Cerebellar cortex (tissue), 1 donor: ENCODE measurements at places on chromosomes 16 and 17.

GRCh38 chr16:82042144-82042543 is 7.1 kb downstream of the HSD17B2 start:
- no peak for DNase-seq

DNA sequence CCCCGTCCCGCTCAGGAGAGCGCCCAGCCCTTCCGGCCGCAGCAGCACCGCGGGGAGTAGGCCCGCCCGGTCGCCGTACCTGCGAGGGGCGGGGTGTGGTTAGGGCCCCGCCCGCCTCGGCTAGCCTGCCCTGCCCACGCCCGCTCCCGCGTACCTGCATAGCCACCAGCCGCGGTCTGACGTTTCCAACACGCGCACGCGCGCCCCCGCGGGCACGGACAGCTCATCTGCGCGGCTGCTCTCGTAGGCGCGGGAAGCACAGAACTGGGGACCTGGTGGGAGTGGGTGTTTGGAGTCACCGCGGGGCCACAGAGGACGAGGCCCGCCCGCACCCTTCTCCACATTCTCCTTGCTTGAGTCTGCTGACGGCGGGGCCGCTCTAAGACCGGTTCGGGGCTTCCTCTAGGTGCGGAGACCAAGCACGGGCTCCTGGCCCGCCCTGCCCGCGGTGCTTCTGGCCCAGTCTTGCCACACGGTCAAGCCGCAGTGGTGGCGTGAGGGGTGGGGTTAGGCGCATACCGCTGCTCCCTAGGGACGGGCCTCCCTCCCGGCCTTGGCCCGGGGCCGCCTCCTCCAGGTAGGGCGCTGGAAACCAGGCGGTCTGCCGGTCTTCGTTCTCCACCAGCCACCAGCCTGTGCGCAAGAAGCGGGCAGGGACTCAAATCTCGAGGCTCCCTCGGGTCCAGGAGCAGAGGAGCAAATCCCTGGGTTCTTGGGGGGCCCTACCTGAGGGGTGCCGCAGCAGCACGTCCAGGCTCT is 1.8 kb downstream of the NOXO1 start:
- DNase-seq: peak; percentile 60

- DNase-seq: no peak
Measured at GRCh38 chr16:14004031-14004728, 66.9 kb upstream of the MRTFB start.

- DNase-seq: no peak
Measured at GRCh38 chr17:55354941-55355340, 66.7 kb downstream of the MMD start.

DNA sequence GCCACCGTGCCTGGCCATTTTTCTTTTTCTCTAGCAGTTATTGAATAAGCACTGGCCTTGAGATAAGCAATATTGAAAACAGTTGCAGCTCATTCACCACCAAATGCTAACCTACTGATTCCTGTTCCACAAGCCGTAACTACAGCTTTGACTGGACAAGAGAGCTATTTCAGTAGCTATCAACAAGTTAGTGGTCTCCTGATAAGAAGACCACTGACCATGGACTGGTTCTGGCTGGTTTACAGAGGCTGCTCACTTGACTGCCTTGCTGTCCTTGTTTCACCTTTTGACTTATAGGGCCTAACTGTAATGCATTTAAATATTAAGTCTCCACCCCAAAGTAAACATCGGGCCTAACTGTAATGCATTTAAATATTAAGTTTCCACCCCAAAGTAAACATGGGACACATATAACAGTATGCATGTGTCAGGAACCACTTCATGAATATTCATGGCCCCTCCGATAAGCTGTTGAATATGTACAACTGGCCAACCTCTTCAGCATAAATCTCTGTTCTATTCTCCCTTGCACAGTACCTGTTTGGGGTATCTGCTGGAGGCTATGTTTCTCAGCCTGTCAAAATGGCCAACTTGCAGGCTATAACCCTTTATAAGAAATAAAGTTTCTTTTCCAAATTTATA is 94.1 kb downstream of the USP32 start:
- DNase-seq: no peak
